ENCODE measurements at places on chromosomes 16 and 17.

GRCh38 chr17:55414983-55415382 lies 6.7 kb downstream of the MMD start:
- no peak for DNase-seq

GRCh38 chr16:55325080-55325447 lies 1.1 kb downstream of the IRX6 start:
- DNase-seq, result no peak

- DNase-seq, result no peak
Observed at GRCh38 chr17:8140065-8141029, 11.9 kb downstream of the PER1 start.

GRCh38 chr17:82566129-82566960 lies 46.8 kb downstream of the FOXK2 start:
- no peak for DNase-seq

Measured in stimulated activated CD8-positive, alpha-beta memory T cell treated with anti-CD3 and anti-CD28 coated beads, Interleukin-4, amount 100 ng/mL, for 4 hours (primary cell).